ENCODE measurements at places on chromosomes 7 and 10.
A peak's percentile ranks its signal among the peaks of the same experiment; 100 is the strongest.

DNA sequence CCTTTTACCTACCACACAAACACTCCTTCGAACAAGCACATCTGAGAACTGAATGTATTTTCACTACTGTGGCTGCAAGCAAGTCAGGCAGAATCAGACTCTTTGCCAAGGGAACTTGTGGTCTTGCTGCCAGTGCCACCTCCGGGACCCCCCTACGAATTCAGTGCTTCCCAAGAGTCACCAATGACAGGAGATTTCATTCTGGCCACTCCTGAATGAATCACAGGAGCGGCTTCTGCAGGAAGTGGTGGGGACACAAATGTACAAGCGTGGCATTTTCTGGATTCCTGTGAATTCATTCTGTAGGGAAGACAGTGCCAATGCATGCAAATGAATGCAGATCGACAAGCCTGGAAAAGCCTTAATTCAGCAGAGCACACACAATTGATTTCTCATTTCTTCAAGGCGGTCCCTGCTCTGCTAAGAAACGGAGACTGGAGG is 161.2 kb downstream of the CAMK1D start:
- no peak for DNase-seq

GRCh38 chr7:5388905-5389433 is 34.7 kb downstream of the TNRC18 start:
- DNase-seq: no peak

DNA sequence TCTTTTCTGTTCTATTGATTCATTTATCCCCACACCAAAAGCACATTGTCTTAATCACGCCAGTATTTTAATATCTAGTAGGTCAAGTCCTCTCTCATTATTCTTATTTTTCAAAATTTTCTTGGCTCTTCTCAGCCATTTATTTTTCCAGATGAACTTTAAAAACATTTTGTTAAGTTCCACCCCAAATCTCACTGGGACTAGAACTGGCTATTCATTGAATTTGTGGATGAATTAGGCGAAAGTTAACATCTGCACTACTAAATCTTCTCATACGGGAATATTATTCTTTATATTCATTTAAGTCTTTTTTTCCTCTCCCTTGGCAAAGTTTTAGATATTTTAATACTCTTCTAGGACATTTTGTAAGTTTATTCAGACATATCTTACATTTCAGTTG is 295.2 kb upstream of the MGMT start:
- DNase-seq: no peak

DNA sequence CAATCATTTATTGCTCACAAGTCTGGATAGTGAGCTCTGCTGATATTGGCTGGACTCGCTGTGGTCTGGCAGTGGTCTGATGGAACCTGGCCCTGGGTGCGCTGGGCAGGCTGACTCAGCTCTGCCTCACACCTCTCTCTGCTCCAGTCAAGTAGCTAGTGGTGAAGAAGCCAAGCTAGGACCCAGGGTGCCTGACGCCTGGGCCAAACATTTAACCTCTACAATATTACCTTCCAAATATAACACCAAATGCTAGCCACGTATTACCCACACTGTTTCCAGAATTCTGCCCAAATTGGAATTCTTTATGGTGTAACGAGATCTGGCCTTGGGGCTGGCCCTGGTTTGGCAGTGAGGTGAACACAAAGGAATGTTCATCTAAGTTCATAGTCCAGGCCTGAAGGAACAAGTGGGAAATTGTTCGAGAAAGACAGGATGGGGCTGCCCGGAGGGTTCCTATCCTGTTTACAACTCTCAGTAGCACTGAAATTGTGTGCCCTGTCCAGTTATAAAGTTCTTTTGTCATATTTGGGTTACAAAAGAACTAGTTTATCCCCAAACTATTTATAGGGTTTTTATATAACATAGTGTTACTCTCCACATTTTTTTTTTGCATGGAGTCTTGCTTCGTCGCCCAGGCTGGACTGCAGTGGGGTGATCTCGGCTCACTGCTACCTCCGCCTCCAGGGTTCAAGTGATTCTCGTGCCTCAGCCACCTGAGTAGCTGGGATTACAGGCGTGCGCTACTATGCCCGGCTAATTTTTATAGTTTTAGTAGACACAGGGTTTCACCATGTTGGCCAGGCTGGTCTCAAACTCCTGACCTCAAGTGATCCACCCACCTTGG is 16.3 kb downstream of the OR2AE1 start:
- DNase-seq: no peak

DNA sequence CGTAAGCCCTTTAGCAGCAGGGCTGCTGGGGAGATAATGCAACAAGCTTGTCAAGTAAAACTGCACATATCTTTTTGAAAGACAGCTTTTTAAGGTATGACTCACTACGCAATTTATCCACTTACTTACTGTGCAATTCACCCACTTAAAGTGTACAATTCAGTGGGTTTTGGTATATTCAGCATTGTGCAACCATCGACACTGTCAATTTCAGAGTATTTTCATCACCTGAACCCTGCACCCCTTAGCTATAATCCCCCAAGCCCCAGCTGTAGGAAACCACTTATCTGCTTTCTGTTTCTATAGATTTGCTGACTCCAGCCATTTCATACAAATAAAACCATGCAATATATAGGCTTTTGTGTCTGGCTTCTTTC is 168.0 kb downstream of the PTPN20 start:
- no peak for DNase-seq

GRCh38 chr7:36598054-36598674 is 126.1 kb downstream of the AOAH start:
- DNase-seq: no peak

- no peak for DNase-seq
Measured at GRCh38 chr7:33982425-33982786, 77.1 kb downstream of the BMPER start.

DNA sequence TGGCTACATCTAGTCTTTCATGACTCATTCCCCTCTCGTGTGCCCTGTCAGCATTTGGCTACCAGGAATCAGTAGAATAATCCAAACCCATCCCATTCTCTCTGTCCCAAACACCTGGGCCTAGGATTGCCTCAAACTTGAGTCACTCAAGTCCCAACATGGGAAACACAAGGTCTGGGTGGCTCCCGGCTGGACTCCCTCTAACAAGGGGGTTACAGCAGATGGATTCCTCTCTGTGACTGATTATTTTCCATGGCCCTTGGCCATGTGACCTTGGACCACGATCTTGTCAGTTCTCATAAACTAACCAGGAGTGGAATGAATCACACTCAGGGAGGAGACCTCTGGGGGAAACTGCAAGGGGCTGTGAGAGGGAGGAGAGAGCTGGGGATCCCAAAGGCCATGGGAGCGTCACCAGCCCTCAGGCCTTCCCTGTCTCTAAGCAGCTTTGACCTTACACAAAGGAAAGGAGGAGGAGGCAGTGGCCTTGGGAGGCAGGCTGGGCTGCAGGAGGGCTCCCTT is 533.1 kb downstream of the KCNMA1 start:
- no peak for DNase-seq

DNA sequence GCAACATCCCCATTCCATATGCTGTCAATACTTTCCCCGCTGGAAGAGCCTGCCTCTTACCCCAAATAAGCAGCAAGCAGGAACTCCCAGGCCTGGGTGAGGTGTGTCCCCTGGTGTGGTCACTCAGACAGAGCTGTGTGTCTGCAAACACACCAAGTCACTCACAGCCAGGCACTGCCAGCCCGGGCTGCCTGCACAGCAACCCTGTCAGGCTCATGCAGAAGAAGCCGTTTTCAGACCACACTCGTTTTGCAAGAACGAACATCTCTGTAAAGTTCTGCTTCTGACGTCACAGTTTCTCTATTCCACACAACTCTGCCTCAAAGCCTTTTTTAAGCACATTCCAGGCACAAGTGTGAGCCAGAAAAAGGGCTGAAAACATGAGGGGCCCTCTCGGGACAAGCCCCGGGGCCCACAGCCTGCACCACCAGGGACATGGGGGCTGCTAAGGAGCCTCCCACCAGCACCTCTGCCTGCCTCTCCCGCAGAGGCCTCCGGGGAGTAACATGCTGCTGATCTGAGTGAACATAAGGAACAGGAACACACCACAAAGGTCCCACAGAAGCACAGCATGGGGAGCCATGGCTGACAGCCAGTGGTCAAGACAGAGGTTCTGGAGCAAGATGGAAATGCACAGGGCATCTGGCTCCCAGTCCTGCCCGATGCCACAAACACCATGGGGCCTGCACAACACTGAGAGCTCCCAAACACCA is 11.4 kb downstream of the PTPRN2 start:
- no peak for DNase-seq

DNA sequence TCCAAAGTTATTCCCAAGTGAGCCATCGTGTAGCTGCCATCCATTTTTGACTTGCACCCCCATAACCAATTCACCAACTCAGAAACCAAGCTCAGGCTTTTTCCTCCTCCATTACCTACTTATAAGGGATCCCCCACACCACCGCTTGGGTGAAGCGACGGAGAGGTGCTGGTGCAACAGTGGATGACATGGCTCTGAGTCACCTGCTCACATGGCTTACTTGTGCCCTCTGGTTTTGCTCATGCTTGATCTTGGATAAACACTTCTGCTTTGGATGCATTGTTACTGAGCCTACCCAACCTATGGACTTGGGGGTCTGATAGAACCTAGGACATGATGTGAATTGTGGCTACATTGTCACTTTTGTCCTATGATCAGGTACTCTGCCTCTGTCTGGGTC is 12.0 kb upstream of the AKR1B1 start:
- no peak for DNase-seq

- DNase-seq: no peak
Measured at GRCh38 chr10:96991313-96991841, 159.3 kb downstream of the LCOR start.

GRCh38 chr7:19269301-19269700 is 124.1 kb upstream of the FERD3L start:
- DNase-seq: no peak

GRCh38 chr7:108525985-108526767 is at the start of gene PNPLA8:
PNPLA8 (minus strand) TSS chr7:108526135; CDS start chr7:108515491, 10,644 bp downstream.
- peak; percentile 100 for DNase-seq

GRCh38 chr10:49758249-49758930 is 3.7 kb downstream of the OGDHL start:
- DNase-seq: no peak

DNA sequence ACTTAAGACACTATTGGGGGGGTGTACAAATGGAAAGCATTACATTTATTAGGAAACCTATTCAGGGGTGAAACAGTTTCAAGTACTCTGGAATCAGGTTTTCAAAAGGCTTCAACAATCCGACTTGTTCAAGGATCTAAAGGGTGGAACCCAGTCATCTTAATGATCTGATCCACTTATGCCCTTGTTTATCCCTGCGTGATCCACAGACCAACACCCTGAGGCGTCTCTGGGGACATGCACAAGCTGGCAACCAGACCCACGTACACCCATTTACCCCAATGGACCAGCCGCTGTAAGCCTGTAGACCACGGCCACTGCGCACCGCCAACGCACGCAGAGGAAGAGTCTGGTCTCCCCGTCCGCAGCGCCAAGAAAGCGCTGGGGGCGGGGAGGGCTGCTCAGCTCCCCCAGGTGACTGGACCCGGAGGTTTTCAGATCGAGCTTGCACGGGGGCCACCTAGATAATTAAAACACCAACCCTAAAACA is 13.4 kb downstream of the HNRNPF start:
- DNase-seq: peak; percentile 39

DNA sequence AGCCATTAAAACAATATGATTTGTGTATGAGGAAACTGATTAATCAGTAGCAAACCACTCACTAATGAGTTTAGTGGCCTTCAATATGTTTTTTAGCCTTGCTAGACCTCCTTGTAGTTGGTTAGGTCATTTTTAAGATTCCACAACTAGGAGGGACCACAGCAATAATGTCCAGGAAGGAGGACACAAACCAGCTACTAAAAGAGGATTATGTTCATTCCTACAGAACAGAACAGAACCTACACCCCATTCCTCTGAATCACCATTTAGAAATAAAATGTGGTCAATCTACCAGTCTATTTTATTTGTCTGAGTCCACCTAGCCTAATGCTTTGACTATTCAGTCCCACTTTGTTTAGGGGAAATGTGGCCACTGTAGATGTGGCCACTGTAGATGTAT is 226.3 kb downstream of the GLI3 start:
- DNase-seq: no peak

GRCh38 chr7:7595451-7595850 is 28.8 kb downstream of the MIOS start:
- DNase-seq: no peak

DNA sequence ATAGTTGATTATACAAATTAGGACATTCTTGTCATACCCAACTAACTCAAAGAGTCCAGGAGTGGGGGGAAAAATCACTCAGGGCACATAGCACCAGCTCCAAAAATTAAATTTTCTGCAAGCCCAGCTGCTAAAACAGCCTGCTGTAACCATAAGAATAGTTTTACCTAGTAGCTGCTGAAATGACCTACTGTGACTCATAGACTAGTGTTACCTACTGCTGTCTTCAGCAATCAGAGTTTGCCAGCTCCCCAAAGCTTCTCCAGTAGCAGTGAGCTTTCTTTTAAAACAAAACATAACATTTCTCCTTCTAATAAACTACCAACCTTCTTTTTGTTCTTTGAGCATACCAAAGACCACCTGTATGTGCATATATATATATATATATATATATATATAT is 4.2 kb upstream of the ARHGAP12 start:
- no peak for DNase-seq

GRCh38 chr7:132760866-132761265 is 184.6 kb upstream of the PLXNA4 start:
- DNase-seq: no peak

GRCh38 chr7:22586786-22587140 is 86.8 kb upstream of the STEAP1B start:
- no peak for DNase-seq

GRCh38 chr10:85420501-85421191 is 945.9 kb downstream of the GRID1 start:
- DNase-seq: no peak

DNA sequence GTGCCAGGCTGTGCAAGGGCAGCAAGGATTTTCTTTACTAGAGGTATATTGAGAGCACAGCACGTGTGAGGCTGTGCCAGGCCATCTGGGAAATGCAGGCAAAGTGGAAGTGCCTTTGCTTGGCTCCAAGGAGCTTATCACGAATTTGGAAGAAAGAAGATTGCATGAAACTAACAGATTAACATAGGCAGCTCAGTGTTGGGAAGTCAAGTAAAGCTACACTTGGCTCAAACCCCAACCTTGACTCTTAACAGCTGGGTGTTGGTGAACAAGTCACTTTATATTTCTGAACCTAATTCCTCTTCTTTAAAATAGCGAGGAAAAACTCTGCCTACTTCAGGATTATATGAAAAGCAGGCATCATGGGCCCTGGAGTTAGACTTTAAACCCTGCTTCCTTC is 105.2 kb downstream of the PLCE1 start:
- no peak for DNase-seq

- no peak for DNase-seq
Measured at GRCh38 chr7:66453340-66453739, 175.3 kb upstream of the KCTD7 start.

DNA sequence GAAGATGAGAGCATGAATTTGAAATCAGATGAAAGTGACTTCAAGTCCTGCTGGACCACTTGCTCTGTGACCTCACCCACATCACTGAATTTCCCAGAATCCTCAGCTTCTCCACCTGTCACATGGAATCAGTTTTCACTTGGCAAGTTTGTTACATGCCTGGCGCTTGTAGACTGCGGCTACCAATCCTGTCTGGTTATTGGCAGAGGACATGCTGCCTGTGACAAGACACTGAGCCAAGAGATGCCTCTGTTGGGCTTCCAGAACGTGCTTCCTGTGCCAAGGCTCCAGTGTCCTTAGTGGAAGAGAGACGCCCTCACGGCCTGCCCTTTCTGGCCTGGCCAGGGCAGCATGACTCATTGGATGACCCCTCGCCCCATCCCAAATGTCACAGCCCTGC is 4.4 kb upstream of the MYL10 start:
- DNase-seq: no peak
